ENCODE measurements at places on chromosomes 5 and 9.

GRCh38 chr5:101244621-101245020, 341.5 kb upstream of the ST8SIA4 start:
- DNase-seq = no peak

DNA sequence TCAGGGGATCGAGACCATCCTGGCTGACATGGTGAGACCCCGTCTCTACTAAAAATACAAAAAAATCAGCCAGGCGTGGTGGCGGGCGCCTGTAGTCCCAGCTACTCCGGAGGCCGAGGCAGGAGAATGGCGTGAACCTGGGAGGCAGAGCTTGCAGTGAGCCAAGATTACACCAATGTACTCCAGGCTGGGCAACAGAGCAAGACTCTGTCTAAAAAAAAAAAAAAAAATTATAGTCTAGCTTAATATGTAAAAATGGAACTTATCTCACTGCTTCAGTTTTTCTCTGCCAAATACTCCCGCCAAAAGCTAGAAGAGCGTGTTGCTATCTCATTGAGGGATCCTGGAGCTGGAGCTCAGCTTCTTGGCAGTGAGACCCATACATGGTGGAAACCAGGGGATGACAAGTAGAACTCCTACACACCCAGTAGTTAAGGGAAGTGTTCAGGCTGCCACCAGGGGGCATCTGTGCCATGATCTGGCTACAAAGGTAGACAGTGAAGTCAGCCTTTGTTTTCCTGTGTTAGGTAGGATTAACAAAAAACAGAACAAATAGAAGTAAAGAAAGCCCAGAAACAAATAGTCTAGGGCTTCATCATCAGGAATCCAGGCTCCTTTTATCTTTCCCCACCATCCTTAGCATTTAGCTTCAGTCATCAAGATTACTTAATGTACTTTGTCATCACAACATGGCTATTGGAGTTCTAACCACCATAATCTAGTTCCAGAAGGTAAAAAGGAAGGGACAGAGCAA, 33.6 kb upstream of the GLIPR2 start:
- peak; percentile 89 for DNase-seq

DNA sequence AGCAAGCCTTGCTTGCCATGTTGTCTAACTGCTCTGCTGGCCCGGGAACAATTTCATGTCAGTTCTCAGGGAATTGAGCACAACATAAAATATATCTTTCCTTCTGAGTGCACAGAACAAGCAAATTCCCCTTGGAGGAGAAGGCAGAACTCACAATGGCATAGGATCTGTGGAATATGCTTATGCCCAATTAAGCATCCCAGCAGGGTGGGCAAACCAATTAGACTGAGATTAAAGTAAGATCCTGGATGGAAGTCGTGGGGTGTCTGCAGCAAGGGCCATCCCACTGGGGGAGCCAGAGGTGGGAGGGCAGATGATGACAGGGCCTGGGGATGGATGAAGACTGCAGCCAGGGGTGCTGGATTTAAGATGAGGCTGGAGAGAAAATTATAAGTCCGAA, 114.1 kb downstream of the BRINP1 start:
- DNase-seq = no peak

DNA sequence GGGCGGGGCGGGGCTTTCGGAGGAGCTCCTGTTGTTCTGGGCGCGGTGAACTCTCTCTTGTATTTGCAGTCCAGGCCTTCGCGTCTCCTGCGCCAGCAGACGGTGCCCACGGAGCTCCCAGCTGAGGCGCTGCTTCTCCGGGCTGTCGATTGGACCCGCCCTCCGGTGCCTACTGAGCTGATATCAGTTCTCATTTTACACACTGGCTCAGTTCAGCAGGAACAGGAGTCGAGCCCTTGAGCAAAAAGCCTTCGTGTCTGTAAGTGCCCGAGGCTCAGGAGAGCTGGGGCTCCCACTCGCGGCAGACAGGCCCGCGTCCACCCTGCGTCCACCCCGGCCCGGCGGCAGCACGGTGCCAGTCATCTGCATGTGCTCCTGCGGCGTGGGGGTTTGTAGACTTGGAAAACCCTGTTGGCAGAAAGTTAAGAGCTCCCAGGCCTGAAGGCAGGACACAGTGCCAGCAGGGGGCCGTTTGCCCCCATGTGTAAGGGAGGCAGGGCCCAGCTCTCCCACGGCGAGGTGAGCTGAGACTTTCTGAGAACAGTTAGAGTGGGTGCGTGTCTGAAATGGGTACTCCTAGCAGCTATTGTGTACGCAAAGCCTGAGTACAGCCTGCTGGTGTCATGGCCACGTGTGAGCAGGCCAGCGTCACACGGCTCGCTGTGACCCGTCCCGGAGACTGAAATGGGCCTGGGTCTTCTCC, 231.5 kb downstream of the FANCC start:
- DNase-seq = no peak

DNA sequence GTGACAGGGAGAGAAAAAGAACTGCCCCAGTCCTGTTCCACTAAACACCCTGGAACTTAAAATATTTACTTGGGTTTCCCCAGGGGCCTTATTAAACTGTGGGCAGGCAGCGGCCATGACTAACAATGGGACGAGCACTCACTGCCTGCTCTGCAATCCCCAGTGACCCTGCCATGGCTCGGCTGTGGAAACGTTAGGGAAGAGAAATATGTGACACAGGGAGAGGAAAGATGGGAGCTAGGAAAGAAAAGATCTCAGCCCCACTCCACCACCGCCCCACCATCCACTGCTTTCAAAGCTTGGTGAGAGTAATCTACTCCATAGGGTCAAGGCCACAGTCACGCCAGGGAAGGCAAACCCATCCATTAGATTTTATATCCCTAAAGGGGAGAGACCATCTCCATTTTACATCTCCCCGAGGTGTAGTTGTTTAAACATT, 117.6 kb downstream of the EFNA5 start:
- DNase-seq = no peak

DNA sequence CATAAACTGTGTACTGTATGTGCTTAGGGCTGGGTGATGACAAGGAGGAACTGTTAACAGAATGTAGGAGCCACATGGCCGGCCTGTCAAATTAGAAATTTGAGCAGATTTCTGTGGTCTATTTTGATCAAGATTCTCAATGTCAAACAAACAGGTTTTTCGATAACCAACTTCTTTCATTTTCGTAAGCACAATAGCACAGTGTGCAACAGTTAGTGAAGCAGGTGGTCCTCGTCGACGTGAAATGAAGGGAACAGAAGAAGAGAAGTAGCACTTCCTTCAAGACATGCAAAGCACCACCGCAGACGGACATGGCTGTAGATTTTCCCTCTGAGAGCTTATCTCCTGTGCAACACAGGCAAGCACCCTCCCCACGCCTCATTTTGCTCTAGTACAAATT, 252.1 kb downstream of the CRB2 start:
- DNase-seq = no peak

DNA sequence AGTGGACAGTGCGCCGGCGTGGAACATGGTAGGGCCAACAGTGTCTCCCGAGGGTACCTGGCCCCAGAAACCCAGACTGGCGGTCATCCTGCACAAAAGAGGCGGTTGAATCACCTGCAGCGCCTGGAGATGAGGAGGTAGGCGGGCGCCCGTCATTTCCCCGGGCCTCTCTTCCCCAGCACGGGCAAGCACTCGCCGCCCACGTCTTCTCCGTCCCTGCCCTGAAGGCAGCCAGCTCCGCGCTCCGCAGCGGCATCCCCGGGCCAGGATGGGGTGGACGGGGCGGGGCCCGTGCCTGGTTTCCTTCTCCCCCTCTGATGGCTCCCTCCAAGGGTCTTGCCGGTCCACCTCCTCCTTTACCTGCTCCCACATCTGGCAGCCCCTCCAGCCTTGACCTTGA, 27.1 kb upstream of the N4BP3 start:
- DNase-seq = peak; percentile 71

DNA sequence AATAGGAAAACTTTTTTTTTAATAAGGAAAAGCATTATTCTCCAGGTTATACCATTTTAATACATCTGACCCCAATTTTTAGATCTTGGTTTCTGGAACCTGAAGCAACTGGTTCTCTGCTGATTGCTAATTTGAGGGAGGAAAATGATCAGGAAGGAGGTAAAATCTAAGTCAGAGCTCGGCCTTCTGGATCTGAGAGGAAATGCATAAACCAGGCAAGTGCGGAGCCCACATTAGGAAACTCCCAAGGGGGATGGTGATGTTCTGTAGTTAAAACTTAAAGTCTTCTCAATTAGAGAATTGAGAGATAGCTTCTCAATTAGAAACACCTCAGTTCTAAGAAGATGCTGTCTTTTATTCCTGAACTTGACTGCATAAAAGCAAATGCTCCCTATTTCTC, 113.5 kb downstream of the TSSK1B start:
- no peak for DNase-seq

- no peak for DNase-seq
Measured at GRCh38 chr5:5347442-5347841, 75.0 kb upstream of the ICE1 start.

DNA sequence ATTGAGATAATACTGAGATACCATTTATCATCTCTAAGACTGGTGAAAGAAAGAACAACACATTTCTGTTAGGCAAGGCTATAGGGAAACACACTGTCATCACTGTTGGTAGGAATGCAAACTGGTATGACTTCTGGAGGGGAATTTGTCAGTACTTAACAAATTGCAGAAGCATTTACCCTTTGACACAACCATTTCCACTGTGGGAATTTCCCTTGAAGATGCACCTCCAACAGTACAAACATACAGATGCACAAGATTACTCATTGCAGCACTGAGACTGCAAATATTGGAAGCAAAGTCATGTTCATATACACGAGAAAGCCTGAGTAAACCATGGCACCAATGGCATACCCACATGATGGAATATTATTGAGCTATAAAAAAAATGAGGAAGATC, 17.6 kb downstream of the GM2A start:
- peak; percentile 9 for DNase-seq

DNA sequence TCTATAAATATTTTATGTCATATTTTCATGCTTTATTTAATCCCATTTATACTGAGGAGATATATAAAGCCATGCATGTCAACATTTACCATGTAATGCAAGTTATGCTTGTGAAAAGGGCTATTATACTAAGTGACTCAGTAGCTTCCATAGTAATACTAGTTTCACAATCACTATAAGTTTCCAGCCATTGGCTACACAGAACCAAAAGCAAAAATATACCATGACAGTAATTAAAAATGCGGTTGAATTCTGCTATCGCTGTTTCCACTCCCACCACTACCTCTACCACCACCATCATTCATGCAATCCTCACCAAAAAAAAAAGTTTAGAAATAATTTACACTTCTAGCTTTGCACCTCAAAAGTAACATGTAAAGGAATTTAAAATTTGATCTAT, 60.2 kb downstream of the MLLT3 start:
- DNase-seq = no peak

GRCh38 chr5:9230355-9230754, 315.5 kb downstream of the SEMA5A start:
- no peak for DNase-seq

DNA sequence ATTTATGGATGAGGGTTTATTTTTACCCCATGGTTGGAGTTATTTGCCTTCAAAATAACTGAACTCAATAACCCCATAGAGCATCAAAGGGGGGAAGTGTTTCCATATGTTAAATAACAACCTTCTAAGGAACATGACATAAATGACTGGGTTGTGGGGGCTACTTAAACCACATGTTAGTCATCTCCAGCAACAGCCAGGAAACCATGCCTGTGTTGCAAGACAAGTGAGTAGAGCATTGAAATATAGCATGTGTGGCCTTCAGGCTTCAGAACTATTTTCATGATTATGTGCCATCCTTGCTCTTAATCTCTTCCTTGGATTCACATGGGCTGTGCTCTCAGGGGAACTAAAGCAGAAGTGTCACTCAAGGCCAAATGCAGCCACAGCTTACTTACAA, 431.2 kb downstream of the AGTPBP1 start:
- DNase-seq = no peak

DNA sequence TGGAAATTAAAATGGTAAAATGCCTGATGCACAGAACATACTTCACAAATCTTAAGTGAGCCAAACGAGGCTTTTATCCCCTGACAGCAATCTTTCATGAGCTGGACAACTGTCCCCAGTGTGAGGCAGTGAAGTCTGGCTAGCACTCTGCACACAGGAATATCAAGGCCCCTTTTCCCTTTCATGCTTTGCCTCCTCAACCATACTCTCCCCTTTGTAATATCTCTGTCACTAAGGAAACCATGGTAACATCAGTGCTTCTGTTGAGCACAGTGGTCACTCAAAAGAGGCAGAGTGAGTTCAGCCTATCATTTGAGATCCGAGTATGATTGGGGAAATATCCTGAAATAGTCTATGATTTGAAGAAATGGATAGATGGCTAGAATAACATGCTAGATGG, 318.3 kb downstream of the ENC1 start:
- DNase-seq = peak; percentile 21

GRCh38 chr5:174282391-174282790, 236.9 kb downstream of the NSG2 start:
- no peak for DNase-seq

GRCh38 chr9:117000834-117001233, 313.7 kb downstream of the TRIM32 start:
- DNase-seq = no peak

- no peak for DNase-seq
Measured at GRCh38 chr5:37212096-37212495, 37.1 kb downstream of the CPLANE1 start.

DNA sequence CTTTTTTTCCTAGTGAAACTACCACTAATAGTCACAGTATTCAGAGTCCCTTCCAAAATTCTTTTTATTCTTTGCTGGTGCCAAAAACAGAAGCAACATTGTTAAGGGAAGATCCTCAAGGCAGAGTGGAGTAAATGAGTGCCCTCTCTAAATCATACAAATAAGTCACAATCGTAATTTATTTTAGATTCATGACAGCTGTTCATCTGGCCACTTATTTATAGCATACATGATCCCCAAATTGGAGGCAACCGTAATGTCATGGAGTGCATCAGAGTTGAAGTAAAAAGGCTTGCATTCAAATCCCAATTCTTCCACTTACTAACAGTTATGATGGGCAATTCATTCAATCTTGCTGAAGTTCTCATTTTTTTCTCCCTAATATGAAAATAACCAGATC, 33.4 kb downstream of the POLK start:
- DNase-seq = no peak

- DNase-seq = peak; percentile 72
Measured at GRCh38 chr5:72244862-72245371, 75.1 kb downstream of the MRPS27 start.

DNA sequence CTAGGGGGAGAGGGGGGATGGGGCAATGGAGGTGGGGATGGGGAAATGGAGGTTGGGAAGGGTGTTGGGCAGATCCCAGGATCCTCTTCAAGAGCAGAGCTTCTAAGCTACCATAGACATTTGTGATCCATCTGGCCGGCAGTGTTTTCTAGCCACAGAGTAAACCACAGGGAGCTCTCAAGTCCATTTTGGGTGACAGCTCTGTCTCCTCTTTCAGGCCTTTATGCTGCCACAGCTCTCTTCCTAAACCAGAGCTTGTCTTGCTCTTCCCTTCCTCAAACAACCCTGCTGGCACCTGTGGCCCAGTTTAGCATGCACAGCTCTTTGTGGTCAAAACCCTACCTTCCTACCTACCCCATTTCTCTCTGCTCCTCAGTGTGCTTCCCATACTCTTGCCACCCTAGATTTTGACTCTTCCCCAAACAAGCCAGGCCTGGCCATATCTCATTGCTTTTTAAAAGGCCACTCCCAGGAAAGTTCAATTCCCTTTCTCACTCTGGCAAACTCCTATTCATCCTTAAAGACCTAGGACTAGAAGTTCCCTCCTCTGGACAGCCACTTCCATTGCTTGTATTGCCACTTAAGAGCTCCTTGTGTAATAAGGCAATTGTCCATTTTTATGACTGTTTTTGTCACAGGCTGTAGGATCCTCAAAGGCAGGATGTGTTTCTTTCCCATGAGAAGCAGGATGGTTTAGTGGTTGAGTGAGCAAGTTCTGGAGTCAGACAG, 84.3 kb upstream of the PANK3 start:
- DNase-seq = no peak

GRCh38 chr5:95654196-95654595, 7.6 kb downstream of the RFESD start:
- DNase-seq = no peak

- no peak for DNase-seq
Measured at GRCh38 chr5:456351-457194, 13.6 kb downstream of the EXOC3 start.

Measured in DMS53 (cell line).